ENCODE measurements at places on chromosomes 16 and 17. TPM values are rescaled to one million over a fixed set of nuclear protein-coding genes. Genes with fewer than 3 reads are reported as not detected.

The XYLT1 gene
- 57.3 TPM for total RNA-seq

The KRT32 gene
- not detected for total RNA-seq

The KRT14 gene
- total RNA-seq = not detected

The SALL1 gene
- not detected for total RNA-seq

The HSD17B2 gene
- not detected for total RNA-seq

All from T-helper 17 cell (primary cell).